ENCODE measurements at places on chromosomes 6 and 20. TPM values are rescaled to one million over a fixed set of nuclear protein-coding genes. Genes with fewer than 3 reads are reported as not detected.

The SIRPD gene
- total RNA-seq: not detected

The PPT2 gene
- 13.5 TPM for total RNA-seq

The TBXT gene
- not detected for total RNA-seq

The MLN gene
- total RNA-seq: not detected

The TMC2 gene
- total RNA-seq: not detected

The MCHR2 gene
- total RNA-seq: not detected

The TMEM217 gene
- 2.0 TPM for total RNA-seq

The CPNE5 gene
- not detected for total RNA-seq

The OOEP gene
- not detected for total RNA-seq

The CNKSR3 gene
- total RNA-seq: 6.1 TPM

The OR2H1 gene
- not detected for total RNA-seq

The FITM2 gene
- 8.9 TPM for total RNA-seq

The POM121L2 gene
- total RNA-seq: not detected
